Gastroesophageal sphincter (tissue), 4 donors: ENCODE measurements at places on chromosomes 12 and 14.
A peak's percentile ranks its signal among the peaks of the same experiment; 100 is the strongest.

DNA sequence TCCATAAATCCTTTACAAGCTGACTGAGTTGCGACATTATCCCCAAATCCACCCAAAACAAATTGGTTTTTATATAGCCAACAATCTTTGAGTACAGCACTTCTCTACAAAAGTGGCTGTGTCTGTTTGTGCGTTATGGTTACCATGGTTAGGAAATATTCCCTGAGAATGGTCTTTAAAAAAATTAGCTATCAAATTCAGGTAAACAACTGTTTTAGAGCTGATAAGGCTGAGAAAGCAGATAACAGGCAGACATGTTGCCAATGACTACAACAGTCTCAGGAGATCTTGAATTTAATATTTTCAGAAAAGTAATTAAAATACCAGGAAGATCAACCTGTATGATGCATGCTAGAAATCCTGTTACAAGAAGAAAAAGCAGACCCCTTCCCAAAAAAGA is 248.0 kb downstream of the RASSF9 start:
- no peak for ATAC-seq

GRCh38 chr14:101538878-101539277 is 22.4 kb upstream of the DIO3 start:
- ATAC-seq: peak; percentile 50

DNA sequence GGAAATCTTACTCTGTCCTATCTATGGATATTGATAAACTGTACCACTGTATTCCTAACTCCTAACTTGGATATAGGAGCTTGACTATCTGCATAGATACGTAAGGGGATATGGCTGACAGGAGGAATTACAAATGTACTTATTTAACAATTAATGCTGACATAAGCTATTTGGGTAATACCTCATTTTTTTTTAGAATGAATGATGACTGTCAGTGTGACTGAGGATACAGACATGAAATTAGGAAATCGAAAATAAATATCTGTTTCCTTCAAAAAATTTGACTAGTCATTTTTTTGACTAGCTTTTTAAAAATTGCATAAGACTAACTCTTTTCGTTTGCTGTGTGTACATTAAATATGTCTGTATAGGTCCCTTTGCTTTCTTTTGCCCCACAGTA is 74.9 kb downstream of the PDE3A start:
- no peak for ATAC-seq

DNA sequence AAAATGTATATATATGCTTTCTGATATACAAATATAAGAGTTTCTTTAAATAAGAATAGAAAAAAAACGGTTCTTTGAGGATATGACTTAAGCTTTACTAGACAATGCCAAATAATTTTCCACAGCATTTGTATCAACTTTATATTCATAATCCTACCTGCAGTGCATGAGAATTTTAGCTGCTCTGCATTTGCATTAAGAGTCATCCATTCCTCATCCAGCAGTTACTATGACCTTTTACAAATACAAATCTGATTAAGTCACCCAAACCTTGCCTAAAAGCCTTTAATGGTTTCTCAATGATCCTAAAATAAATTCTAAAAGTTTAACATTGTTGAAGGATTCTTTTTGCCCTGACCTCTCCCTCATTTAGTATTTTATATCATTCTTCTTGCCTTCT is 116.5 kb downstream of the MGAT4C start:
- ATAC-seq: no peak

DNA sequence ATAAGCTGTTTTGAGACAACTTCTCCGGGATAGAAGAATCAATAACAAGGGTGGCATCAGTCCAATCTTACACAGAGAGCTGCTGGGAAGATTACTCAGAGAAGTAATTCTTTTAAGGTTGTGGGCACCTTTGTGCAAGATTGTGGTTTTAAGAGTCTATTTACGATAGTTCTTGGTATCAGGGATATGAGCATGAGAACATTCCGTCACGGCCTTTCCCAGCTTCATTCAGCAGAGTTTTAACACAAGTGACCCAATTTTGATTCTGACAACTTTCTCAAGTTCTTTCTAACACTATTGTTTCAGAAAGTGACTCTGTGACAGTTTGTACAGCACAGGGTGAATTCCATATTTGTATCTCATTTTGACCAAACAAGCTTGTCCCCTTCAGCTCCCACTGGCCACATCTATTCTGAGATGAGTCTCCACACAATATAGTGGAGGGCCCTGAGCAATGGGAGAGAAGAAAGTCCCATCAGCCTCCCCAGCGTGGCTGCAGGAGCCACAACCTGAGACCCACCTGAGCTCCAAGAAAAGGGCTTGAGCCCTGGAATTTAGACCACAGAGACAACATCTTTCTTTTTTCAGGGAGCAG is 869.2 kb downstream of the TMEM121 start:
- no peak for ATAC-seq

GRCh38 chr14:58805605-58806409 is 168.0 kb downstream of the DACT1 start:
- ATAC-seq: no peak

GRCh38 chr12:24960222-24960855 is 11.4 kb upstream of the BCAT1 start:
- peak; percentile 34 for ATAC-seq

- ATAC-seq: no peak
Observed at GRCh38 chr12:127667131-127667685, 599.8 kb upstream of the TMEM132C start.

DNA sequence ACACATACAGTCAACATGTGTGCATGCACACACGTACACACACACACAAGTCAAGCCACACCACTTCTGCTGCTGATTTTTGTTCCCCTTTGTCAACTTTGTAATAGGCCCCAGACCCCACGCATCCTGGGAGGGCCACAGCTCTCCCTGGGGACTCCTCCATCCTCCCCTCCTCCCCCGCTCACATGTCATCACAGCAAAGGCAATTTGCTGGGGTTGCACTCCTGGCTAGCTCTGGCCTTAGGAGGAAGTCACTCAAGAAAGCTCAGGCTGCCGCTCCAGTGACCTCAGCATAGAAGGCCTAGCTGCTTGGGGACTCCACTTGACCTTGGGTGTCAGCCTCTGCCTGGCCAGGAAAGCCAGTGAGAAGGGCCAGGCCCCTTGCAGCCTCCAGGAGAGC is 27.2 kb downstream of the NGB start:
- no peak for ATAC-seq

- no peak for ATAC-seq
Observed at GRCh38 chr12:31790759-31791158, 61.9 kb upstream of the AMN1 start.

DNA sequence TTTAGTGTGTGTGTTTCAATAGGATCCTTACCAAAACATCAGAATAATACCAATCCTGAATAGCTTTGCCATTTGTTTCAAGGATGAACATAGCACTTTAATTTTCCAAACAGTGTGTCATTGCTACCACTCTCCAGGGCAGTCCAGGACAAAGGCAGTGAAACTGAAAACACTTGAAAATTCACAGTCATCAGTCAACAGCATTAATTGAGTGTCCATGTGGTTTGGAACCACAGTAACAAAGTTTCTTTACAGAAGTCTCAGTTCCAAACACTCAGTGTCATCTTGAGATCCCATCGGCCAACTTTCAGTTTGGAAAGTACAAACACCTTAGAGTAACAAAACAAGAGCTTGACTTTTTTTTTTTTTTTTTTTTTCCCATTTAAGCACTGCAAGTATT is 228.4 kb upstream of the SOX5 start:
- no peak for ATAC-seq

DNA sequence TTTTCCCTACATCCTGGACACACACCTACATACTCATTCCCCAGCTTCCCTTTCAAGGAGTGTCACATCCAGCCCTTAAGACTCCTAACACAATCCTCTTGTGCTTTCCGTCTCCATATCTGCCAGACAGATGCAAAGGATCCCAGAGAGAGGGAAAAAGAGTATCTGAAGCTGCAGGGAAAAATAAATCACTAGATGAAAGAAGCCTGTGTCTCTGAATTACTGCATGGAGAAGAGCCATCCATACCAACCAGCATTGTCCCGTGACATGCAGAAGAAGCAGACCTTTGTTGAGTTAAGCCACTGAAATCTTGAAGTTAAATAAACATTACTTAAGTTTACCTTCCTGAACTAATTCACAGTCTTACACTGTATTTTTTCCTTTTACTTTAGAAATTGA is 54.6 kb downstream of the GTF2A1 start:
- no peak for ATAC-seq

GRCh38 chr12:105696-106095 is 39.1 kb downstream of the IQSEC3 start:
- no peak for ATAC-seq

GRCh38 chr12:43578782-43579181 is 26.8 kb upstream of the ADAMTS20 start:
- no peak for ATAC-seq

GRCh38 chr12:42019746-42020145 is 124.9 kb downstream of the GXYLT1 start:
- no peak for ATAC-seq

GRCh38 chr12:117853600-117853999 is 115.2 kb downstream of the KSR2 start:
- ATAC-seq: no peak

GRCh38 chr12:56212361-56212760 is 9.4 kb downstream of the RNF41 start:
- ATAC-seq: no peak

DNA sequence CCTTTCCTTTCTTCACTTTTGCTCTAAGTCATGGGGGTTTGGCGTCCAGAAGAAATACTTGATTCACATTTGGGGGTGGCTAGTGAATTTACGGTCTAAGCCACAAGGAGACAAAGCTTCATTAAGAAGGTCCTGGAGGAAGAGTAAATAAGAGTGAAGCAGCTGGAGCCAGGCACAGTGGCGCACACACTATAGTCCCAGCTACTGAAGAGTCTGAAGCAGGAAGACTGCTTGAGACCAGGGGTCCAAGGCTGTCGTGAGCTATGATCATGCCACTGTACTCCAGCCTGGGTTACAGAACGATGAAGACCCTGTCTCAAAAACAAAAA is 23.3 kb downstream of the ACTN1 start:
- no peak for ATAC-seq

GRCh38 chr14:65555358-65555757 is 142.8 kb downstream of the FUT8 start:
- ATAC-seq: no peak

- ATAC-seq: no peak
Observed at GRCh38 chr12:76375470-76375869, 27.3 kb upstream of the BBS10 start.

- no peak for ATAC-seq
Observed at GRCh38 chr12:123723011-123723410, 10.9 kb downstream of the ATP6V0A2 start.

- no peak for ATAC-seq
Observed at GRCh38 chr14:49896966-49897365, 4.1 kb downstream of the ARF6 start.

DNA sequence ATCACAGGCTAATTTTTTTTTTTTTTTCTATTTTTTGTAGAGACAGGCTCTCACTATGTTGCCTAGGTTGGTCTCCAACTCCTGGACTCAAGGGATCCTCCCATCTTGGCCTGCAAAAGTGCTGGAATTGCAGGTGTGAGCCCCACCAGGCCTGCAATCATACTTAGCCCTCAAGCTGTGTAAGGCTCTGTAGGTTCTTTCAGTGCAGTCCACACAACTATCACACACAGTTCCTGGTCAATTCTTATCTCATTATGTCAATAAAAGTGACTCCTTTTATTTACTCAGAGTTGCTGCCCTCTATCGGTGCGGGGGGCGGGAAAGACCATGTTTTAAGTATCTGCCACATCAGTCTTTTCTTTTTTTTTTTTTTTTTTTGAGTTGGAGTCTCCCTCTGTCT is 29.0 kb downstream of the SLC2A3 start:
- ATAC-seq: no peak
